ENCODE measurements at places on chromosomes 2 and 18.

DNA sequence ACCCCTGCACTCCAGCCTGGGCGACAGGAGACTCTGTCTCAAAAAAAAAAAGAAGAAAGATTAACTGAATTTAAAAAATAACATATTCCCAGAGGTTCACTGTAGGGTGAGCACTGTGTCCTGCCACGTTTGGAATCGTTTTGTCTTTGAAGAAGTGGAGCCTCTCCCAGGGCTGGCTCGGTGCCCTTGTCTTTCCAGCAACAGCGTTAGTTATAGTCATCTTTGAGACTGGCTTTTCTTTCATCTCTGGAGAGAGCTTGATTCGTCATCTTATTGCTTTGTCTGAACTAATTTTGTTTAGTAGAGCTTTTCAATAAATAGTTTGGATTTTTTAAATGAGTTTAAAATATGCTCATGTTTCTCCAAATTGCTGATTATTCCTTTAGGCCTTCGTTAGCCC is 50.5 kb downstream of the IMPA2 start:
- no peak for DNase-seq

- DNase-seq: no peak
These were observed 58.7 kb upstream of the RMDN2 start for GRCh38 chr2:37866171-37866934.

DNA sequence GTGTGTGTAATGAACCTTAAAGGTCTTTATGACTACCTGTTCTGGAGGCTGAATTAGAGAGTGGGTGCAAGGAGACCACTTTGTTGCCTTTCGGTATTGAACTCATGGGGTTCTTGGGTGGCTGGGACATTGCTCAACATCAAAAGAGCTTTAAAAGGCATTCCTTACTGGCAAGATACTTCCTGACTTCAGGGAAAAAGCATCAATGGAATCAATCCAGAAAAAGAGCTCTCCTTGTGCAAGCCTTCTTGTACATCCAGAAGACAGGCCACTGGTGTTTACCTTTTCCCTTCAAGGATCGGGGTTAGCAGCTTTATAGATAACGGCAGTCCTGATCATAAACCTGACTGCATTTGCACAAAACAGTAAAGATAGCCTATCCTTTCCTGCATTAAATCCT is 9.5 kb downstream of the PNO1 start:
- DNase-seq: no peak

DNA sequence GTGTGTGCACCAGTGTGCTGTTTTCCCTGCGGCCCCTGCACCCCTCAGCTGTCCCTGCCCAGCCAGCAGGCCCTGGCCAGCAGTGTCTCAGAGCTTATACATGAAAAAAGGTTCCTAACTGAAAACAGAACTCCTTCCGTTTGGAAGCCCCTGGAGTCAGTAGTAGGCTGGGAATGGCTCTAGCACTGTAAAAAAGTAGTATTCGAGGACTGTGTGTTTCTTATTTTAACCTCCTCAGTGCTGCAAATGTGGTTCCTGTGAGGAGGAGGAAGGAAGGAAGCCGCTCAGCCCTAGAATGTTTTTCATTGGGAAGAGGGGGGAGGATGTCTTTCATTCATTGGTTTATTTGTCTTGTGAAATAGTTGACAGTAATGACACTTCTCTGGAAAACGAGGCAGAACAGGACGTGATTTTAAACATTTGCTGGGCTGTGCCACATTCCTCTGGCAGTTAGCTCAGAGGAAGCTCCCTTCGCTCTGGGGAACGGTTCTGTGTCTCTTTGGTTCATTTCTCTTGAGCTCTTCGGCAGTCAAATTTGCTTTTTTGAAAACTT is 103.5 kb downstream of the SPTBN1 start:
- DNase-seq: no peak

DNA sequence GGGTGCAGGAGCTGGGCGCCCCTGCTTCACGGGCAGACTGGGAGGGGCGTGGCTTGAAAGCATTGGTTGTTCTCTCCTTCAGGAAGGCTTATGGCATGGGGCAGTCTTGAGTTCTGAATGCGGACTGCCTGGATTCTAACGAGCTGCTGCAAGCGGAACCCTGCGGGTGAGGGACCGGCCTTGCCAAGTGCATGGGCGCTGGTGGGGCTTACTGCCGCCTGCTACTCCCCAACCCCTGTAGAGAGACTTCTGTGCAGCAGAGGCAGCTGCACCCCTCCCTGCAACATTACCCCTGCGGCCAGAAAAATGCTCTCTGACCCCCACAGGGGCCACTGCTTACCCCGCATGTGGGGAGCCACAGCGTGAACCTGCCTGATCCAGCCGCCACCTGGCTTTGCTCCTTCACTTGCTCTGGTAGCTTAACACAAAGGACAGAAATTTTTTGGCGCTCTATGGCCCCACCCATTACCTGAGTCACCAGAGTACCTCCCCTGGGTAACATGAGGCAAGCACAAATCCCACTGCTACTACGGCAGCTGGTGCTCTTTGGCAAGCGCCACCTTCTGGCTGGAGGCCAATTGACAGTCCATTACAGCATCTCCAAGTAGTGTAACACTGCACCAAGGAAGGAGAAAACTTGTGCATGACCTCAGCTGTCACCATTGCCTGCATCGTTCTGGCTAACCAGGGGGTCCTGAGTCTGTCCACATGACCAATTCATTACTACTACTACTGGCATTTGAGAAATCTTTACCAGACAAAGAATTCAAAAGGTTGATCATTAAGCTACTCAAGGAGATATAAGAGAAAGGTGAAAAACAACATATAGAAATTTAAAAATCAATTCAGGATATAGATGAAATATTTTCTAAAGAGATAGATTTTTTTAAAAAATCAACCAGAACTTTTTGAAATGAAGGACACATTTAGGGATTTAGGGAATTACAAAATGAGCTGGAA is 35.4 kb downstream of the MYL12B start:
- DNase-seq: peak; percentile 85

GRCh38 chr2:96580771-96581170 is 44.2 kb downstream of the ARID5A start:
- DNase-seq: no peak

DNA sequence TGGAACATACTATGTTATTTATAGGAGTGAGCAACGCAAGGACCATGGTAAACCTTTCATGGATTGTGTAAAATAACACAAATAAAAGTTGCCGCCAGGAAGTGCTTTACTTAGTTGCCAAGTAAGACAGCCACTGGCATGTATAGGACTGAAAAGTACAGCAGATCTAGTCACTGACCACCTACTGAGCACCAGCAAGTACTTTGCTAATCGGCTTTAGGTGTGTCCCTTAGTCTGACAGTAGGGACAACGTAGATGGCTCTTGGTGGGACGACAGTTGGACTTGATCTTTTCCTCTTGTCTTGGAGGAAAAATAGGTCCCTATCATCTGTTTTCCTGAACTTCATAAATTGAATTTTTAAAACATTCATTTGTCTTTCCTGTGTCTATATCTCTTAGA is 13.6 kb upstream of the CXXC1 start:
- no peak for DNase-seq

DNA sequence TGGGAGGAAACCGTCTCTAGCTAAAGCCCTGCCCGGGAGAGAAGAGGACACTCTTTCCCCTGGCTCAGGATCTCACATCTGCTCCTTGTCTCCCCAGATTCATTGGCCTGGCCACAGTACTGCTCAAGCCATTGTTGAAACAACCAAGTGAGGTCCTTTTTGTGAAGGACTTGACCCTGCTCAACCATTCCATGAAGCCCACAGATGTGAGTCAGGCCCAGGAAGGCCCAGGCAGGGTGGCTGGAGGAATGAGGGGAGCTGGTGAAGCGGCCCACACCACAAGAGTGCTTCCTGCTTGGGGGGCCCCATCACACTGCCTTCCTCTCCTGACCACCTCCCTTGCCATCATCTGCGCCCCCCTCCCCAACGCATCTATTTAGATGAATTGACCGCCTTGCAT is 5.1 kb downstream of the FER1L5 start:
- DNase-seq: no peak

DNA sequence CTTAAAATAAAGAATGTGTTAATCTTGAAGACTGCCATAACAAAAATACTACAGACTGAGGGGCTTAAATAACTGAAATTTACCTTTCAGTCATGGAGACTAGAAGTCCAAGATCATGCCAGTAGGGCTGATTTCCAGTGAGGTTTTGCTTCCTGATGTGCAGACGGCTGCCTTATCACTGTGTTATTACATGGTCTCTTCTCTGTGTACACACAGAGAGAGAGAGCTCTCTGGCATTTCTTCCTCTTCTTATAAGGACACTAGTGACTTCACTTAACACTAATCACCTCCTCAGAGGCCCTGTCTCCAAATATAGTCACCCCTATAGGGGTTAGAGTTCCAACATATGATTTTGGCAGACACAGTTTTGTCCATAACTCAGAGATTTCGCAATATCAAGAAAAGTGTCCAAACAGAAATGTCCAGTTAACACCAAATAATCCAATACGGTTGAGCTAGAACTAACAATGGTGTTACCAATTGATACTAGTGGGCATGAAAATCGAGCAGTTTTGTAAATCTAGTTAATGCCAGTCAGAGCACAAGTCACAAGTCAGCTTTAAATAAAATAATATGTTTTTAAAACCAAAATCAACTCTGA is 399.8 kb downstream of the ADCYAP1 start:
- DNase-seq: no peak

DNA sequence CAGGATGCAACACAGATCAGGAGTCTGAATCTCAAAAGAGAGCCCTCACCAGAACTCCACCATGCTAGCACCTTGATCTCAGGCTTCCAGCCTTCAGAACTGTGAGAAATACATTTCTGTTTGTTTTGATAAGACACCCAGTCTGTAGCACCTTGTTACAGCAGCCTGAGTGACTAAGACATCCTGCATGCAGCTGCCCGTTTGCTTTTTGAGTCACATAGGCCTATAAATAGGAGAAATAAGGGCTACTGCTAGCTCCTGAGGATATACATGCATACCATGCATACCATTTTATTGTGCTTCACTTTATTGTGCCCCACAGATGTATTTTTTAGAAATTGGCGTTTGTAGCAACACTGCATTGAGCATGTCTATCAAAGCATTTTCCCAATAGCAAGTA is 337.8 kb downstream of the CDH2 start:
- no peak for DNase-seq

- DNase-seq: no peak
These were observed 204.2 kb downstream of the L3MBTL4 start for GRCh38 chr18:6210349-6211173.

DNA sequence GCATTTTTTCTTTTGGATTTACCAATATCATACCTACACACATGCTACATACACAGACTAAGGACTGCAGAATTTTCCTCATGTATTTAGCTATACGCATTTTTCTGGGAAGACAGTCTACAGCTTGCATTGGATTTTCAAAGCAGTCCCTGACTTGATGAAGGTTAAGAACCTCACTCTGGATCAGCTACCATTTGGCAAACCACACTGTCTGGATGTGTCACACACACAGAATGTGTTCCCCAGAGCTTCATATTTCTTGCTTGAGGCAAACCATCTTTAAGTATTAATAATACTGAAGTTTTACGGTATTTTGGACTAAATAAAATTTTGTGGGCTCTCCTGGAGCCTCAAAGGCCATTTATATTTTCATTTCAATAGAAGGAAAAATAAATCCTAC is 102.3 kb downstream of the TCF4 start:
- DNase-seq: no peak

DNA sequence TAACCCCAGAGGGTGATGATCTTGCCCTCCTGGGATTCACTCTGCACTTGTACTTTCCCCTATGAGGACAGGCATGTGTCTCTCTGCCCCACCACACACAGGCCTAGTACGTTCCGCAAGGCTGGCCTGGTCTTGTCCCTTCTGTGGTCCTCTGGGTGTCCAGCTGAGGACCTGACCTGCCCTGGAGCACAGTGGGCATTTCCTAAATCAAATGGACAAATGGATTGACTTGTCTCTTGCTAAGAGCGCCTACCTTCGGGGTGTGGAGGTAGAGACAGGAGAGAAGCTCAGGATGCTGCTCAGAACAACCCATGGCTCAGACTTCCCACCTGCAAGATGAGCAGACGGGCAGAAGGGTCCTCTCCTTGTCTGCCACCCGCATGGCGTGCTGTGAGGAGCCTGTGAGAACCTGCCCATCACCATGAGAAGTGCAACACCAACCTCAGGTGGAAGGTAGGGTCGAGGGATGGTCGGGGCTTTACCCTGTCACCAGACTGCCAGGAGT is 133.6 kb downstream of the MYCN start:
- no peak for DNase-seq

DNA sequence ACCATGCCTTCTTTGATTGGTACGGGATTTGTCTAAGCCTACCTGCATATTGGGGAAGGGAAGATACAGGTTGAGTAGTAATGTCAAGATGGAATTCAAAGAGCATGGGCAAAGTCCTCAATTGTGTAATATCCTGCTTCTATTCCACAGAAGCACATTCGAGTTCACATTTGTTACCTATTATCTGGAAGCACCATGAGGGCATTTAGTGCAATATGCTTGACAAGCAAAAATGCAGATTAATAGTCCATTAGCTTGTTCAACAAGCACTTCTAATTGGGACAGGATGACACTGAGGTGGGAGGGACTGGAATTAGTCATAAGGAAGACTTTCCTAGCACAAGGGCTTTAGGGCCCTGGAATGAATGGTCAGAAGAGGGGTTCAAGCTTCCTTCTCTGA is 40.5 kb downstream of the MYO5B start:
- DNase-seq: no peak

DNA sequence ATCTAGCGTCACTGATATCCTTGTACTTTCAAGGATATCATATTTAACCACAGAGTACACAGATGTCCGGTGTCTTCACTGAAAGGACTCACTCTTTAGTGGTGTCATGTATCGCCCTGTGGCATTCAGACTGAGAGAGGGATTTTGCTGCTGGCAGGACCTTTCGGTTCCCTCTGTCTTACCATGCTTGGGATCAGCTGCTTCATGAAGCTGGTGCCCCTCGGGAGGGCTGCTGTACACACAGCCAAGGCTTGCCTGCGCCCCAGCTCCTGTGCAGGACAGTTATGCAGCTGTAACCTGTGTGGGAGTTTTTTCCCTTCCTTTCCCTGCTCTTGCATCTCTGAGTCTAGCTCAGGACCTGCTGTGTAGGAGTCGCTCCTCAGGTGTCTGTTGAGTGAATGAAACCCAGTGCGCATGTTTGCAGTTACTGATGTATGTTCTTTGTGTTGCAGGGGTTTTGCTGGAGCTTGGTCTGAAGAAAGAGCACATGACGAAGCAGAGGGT is 64.4 kb downstream of the GREB1 start:
- no peak for DNase-seq

- peak; percentile 14 for DNase-seq
These were observed 9.7 kb upstream of the OTOS start for GRCh38 chr2:240149943-240150784.

DNA sequence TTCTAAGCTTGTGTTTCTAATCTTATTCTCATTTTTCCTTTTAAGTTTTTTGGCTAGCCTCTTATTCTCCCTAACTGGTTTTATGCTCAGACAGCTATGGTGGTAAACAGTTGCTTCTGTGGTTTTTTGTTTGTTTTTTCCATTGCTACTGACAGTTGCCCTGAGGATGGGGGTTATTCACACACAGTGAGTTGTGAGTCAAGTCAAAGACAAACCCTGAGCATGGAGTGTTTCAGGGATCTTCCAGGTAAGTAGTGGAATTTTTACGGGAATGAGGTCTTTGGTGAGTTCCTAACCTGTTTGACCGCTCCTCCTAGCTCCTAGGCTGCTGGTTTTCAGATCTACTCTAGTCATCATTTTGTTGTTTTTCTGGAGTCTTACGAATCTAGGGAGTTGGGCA is 162.8 kb downstream of the ZNF407 start:
- DNase-seq: no peak
